ENCODE measurements at places on chromosomes 12 and 14.

DNA sequence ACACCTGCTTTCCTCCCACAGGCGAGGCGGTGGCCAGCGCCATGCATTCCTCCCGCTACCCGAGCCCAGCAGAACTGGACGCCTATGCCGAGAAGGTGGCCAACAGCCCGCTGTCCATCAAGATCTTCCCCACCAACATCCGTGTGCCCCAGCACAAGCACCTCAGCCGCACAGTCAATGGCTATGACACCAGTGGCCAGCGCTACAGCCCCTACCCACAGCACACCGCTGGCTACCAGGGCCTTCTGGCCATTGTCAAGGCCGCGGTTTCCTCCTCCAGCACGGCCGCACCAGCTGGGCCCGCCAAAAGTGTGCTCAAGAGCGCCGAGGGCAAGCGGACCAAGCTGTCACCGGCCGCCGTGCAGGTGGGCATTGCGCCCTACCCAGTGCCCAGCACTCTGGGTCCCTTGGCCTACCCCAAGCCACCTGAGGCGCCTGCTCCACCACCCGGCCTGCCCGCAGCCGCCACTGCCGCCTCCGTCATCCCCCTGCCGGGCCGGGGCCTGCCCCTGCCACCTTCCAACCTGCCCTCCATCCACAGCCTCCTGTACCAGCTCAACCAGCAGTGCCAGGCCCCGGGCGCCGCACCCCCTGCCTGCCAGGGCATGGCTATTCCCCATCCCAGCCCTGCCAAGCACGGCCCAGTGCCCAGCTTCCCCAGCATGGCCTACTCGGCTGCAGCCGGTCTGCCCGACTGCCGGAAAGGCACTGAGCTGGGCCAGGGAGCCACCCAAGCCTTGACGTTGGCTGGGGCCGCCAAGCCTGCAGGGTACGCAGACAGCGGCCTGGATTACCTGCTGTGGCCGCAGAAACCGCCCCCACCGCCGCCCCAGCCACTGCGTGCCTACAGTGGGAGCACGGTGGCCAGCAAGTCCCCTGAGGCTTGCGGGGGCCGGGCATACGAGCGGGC lies 54.6 kb downstream of the FAM222A start:
- DNase-seq = no peak

DNA sequence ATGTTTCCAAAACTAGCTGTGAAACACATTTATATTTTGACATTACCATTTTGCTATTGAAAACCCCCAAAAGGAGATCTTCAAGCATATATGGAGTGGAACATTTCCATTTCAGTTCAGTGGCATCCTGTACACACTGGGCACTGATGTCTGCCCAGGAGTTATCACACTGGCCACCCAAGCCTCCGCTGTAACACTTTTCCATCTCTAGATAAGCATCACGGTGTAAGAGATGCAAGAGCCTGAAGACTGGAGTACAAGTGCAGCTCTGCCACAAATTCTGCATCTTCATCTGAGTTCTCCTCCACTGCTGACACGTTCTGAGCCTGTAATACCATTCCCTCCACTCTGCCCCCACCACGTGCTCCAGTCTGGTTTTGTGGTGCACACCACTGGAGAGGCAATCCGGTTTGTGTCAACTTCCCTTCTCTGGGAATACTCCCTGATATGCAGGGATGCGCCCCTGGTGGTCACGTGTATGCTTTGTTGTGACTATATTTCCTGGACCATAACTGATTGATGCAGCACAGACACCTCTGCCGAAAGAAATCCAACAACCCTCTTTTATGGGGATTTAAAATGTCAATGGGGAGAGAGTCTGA lies 12.7 kb downstream of the SPTLC2 start:
- no peak for DNase-seq

DNA sequence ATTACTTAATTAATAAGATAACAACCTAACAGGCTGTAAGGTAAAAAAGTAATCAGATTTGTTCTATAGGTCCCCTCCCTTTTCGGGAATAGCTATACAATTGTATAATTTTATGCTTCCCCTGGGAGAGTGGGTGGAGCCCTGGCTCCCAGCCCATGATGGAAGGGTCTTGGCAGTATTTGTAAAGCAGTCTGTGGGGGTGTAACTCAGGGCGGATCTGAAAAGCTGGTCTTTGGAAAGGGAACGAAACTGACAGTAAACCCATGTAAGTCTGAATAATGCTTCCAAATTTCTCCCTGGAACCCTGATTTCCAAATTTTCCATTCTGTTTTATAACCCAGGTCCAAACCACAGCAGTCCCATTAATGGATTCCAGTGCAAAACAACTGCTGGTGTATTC lies 110.4 kb downstream of the DAD1 start:
- DNase-seq = peak; percentile 51

DNA sequence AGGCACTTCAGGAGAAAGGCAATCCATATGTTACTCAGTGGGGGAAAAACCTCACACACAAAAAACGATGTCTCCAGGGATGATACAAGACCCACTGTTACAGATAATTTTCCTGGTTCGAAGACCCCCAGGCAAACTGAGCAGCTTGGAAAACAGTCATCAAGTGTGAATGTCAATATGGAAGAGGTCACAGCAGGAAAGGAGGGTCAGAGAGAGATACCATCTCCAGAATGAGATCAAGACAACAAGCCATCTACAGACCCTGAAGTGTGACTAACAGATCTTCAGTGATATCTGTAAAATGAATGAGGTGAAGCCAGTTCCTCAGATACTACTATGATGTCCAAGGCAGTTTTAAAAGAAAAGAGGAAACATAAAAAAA lies 28.6 kb downstream of the GNS start:
- DNase-seq = no peak

DNA sequence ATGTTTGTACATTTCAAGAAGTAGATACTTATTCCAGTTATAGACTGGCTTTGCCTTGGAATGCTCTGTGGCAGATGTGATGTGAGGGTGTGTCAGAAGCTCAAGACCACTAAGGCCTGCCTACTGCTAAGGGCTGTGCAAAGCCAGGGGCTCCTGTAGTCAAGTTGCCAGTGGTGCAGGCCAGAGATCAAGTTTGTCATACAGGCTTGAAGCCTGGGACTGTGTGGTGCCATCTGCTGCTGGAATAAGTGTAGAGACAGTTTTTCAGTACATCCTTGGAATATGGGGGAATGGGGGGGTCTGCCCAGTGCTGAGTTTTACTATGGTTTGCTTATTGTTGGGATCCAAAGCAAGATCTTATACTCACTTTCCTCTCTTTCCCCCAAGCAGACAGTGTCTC lies 649.9 kb upstream of the FOXG1 start:
- DNase-seq = no peak

- DNase-seq = no peak
Measured at GRCh38 chr12:132582058-132582420, 28.3 kb downstream of the LRCOL1 start.

GRCh38 chr14:46651526-46652144 lies at the start of gene RPL10L:
TSS of gene RPL10L (minus strand) at chr14:46651781. CDS start at chr14:46651736, 45 bp downstream.
- no peak for DNase-seq

DNA sequence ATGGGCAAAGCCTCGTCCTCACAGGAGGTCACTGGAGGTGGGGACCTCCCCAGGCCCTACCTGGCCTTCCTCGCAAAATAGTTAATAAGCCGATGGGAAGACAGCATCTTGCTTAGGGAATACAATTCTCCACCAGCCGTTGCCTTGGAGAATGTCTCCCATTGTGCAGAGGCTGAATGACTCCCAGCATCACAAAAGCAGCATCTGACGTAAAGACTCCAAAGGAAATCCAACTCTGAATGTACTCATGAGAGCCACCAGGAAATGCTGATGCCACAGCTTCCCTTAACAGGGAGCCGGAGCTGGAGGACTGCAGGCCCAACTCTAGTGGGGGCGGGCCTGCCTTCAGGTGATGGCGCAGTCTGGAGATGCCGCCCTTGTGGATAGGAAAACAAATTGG lies 15.5 kb downstream of the CCDC63 start:
- DNase-seq = no peak

DNA sequence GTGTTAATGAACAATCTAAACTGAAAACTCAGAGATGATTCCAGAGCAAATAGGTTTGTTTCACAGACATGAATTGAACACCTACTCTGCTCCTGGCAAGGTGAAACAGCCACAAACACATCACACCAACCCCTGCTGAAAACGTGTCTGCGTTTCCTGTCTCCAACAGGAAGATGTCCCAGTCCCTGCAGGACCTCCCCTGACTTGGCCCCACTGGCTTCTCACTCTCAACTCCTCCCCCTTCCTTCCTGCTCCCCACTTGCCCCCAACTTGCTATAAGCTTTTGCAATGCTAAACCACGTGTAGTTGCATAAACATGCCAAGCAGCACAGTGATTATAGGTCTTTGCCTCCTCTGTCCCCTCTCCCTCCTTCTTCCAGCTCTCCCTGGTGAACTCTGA lies 567.6 kb downstream of the BCL11B start:
- no peak for DNase-seq

GRCh38 chr12:16359512-16360491 lies 12.4 kb downstream of the MGST1 start:
- DNase-seq = peak; percentile 82

DNA sequence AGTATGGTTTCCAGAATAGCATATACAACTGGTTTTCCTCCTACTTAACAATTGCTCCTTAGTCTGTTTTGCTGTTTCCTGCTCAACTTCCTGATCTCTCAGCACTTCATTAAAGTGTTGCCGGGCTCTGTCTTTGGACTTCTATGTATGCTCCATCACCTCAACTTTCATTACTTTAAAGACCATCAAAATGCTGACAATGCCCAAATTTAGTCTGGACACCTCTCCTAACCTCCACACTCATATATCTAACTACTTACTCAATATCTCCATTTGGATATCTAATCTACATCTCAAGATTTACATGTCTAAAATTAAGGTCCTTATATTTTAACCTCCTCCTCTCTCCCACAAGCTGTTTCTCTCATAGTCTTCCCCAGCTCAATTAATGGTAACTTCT lies 54.4 kb upstream of the LGR5 start:
- DNase-seq = no peak

DNA sequence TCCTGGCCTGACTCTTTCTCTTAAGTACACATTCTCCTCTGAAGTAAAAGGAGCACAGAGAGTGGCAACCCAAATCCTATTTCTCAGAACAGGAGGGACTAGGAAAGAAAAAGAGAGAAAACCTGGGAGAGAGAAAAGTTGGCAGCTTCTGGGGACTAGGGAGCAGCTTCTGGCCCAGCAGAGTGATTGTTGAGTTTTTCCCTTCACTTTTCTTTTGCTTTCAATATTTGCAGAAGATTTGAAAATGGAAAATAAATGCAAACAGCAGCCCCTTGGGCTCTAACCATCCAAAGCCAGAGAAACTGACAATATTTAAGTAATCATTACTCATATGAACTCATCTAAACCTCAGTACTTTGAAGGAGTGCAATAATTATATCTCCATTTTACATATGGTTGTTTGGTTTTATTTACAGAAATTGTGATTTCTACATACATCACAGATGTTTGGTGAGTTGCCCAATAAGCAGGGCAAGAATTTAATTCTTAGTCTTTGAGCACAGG lies 28.8 kb upstream of the IGF1 start:
- DNase-seq = no peak

All from choroid plexus epithelial cell (primary cell).